ENCODE measurements at places on chromosomes 13 and 19.

DNA sequence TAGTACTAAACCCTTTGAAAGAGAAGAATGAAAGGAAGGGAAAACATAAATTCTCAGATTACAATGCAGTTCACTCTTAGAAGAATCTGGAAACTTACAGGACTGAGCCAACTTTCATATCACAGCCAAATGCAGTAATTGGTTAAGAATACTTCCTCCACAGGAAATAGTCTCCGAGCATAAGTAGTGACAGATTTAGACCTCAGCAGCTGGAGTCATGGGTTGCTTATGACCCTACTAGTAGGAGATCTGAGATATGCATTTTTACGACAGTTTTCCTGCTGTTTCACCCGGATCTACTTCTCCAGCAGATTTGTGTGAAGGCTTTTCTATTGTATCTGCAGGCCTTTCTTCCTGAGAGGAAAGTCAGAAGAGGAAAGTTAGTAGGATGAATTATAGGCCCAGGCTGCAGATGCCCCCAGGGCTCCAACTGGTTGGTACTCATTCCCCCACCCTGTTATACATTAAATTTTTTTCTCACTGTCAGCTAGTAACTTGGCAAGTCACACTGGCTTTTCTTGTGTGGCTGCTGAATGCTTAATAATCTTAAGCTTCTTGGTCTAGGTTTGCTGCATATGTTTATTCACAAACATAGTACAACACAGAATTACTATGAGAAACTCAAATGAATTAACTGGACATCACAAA lies 1241.5 kb upstream of the MIR17HG start:
- DNase-seq = no peak

DNA sequence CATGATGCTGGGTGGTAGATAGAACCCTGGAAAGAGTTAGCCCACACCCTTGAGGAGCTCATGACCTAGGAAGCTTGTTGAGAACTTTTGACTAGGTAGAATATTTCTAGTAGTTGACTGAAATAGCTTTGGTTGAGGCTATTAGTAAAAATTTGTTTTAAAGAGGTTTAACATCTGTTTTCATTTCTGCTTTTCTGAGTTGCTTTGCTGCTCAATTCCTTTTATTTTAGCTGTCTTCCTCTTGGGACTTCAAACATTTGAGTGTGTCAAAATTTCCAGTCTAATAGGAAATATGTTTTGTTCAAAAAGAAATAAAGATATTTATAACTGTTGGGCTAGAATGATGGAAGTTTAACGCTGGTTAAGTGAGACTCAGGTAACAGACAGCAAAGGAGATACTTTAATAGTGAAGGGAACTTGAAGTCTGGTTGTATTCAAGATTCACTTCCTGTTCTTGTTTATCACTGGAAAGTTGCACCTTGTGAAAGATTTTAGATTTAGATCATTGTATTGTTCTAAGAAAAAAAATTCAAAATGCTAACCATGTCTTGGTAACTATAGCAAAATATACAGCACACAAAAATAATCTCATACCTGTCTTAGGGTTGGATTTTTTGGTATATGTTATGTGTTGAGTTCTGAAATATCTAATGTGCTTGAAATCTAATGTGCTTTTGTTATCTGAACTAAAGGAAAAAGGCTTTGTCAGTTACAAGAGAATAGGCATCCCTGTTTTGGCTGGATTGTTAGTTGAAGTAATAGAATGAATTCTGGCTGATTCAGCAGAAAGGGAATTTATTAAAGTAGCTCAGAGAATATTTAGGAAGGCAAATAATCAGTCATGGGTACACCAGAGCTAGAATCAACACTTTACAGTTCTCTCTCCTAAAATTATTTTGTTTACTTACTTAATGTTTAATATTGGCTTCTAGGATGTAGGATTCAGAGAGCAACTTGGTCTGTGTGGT lies 24.4 kb upstream of the GPR18 start:
- DNase-seq = no peak

DNA sequence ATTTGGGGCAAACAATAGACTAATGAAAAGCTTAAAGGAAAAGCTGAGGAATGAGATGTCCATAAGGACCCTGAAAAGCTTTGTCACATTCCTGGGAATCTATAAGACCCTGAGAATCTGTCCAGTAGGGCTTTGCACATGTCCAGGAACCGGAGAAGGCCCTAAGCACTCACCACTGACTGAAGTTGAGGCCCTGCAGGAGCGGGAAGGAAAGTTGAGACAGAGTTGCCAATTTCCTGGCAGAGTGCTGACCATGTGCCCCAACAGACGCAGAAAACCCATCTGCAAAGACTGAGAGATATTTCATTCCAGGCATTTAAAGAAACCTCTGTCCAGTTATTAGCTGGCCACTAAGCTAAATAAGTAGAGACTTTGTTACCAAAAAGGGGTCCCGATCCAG lies 890.5 kb downstream of the UQCRFS1 start:
- DNase-seq = no peak

GRCh38 chr19:46828484-46828883 lies 22.2 kb downstream of the AP2S1 start:
- DNase-seq = peak; percentile 55

- DNase-seq = no peak
Observed at GRCh38 chr13:112067871-112068539, 1.1 kb downstream of the SOX1 start.

GRCh38 chr19:42166316-42166715 lies 34.1 kb upstream of the POU2F2 start:
- DNase-seq = no peak

GRCh38 chr19:8131517-8131916 lies 17.9 kb downstream of the FBN3 start:
- DNase-seq = no peak

DNA sequence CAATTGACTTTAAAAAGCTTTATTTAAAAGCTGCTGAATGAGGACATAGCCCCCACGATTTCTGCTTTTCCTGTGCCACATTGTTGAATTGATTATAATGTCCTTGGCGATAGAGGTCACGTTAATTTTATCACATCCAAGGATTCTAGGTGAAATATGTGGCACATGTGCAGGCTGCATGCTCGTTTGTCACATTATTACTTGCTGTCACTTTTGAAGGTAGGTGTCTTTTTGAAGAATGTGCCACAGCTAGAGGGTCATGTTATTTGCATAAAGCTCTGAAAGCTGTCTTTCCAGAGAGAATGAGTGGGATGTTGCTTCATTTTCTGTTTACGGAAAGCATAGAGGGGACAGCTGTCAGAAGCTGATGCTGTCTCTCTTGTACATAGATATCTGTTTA lies 927.6 kb upstream of the ATXN8OS start:
- no peak for DNase-seq

- DNase-seq = no peak
Observed at GRCh38 chr13:103276775-103277498, 210.7 kb upstream of the SLC10A2 start.

- DNase-seq = no peak
Observed at GRCh38 chr13:51771418-51772104, 32.4 kb downstream of the DHRS12 start.

- DNase-seq = no peak
Observed at GRCh38 chr13:28540612-28541011, 45.7 kb upstream of the FLT1 start.

DNA sequence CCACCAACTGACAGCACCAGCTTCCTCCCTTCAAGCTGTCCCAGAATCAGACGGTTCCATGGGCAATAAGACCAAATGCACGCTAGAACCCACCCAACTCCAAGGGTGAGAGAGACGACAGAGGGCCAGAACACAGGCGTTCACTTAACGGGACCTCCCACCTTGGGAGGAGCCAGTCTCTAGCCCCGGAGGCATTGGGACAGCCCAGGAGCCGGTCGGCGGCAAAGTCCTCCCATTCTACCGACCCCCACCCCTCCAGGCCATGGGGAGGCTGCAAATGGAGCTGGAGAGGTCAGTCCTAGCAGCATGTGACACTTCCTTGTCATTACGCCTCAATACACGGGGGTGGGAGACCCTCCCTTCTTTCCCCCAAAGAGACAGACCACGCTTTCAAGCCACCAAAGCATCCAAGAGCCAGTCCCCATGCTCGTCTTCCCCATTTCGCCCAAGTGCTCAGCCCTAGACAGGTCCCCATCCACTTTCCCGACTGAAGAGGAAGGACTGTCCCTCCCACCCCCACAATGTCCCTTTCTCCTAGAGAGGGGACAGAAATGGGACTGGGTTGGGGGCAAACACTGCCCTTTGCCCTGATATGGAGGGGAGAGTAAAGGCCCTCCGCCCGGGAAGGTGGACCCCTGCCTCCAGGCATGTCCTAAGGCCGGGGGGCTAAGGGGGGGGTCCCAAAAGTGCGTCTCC lies 964 bp downstream of the KHSRP start:
- no peak for DNase-seq

DNA sequence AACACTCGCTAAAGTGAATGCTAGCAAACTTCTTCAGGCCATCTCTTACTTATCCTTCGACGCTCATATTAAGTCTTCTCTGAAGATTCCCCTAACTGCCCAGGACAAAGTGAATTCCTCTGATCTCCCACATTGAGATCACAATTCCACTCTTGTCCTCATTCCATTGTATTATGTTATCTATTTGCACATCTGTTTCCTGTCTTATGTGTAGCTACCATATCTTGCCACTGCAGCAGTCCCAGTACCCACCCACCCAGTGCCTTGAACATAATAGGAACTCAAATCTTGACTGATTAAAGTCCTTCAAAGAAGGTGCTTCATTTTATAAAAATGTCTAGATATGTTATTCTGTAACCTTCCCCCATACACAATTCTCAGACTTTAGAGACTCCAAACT lies 702.3 kb downstream of the DIAPH3 start:
- no peak for DNase-seq

DNA sequence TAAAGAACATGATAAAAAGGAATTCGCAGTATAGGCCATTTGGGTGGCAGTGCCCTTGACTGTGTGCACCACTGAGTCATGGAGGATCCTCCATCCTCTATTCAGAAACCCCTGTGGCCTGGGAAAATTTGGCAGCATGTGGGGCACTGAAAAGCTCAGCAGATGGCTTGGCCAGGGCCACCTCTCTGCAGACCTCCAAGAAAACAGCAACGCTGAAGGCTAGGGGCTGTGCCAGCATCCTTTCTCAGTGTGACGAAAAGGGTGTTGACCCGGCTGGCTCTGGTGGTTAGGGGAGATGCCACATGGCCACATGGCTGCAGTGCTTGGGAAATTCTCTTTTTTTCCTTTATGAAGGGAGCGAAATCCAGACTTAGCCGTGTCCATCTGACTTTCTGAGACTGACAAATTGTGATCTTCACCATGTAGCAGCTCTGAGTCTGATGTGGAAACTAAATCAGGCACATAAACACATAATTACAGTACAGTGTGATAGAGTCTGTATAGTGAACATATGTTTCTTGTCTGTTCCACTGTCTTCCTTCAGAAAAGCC lies 178.0 kb downstream of the KCTD12 start:
- no peak for DNase-seq

- DNase-seq = peak; percentile 66
Observed at GRCh38 chr19:48513289-48514122, 1.9 kb upstream of the LMTK3 start.

- no peak for DNase-seq
Observed at GRCh38 chr19:30864391-30865215, 484.6 kb downstream of the TSHZ3 start.

GRCh38 chr13:65783383-65783782 lies 1446.8 kb downstream of the PCDH9 start:
- DNase-seq = no peak

DNA sequence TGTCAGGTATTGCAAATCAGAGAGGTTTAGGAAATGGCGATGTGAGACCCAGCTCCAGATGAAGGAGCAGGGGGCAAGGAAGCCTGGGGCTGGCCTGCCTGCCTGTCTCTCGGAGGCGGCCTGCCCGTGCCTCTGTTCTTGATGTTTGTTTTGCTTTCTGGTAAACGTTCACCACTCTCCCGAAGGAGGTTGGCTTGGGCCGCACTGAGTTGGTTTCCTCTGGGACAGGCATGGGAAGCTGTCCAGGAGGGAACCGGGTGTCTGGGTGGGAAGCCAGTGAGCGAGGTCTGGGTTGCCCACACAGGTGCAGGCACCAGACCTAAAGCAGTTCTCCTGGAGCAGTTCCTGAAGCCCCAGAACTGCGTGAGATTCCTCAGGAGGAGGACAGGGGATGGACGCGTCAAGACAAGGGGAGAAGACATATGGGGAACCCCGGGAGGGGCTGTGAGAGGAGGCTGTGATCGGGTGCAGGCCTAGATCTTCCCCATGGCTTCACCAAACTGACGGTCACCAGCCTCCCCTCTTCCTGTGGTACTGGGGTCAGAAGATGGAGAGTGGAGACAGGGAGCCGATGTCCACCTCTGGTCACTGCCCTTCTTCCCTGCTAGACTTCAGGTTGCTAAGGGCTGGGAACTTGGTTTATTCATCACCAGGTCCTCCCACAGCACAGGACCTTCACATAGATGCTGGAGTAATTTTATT lies 15.2 kb downstream of the COL4A2 start:
- no peak for DNase-seq

GRCh38 chr13:77774181-77774580 lies 76.7 kb downstream of the SLAIN1 start:
- DNase-seq = no peak

DNA sequence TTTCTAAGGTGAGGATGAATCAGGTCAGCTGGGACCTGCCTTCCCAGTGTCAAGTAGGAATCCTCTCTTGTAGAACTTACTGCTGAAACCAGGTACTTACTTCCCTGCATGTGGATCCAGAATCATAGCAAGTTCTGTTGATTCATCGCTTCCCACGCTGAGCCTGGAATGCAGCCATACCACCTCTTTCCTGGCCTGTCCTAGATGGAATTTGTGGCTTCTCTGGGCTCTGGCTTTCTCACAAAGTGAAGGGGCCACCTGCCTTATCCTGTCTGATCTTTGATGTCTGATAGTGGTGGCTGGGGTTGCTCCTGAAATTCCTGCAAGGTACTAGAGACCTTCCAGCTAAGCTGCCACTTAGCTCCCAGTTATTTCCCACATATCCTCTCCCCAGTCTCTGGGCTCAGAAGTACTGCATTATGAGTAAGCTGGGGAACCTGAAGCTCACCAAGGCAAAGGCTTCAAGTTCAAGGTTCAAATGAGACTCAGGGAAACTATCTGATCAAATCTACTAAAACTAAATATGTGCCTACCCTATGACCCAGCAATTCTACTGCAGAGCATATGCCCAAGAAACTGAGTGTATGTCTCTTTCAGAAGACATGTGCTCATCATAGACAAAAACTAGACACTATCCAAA lies 103.5 kb downstream of the SUCLA2 start:
- DNase-seq = no peak

DNA sequence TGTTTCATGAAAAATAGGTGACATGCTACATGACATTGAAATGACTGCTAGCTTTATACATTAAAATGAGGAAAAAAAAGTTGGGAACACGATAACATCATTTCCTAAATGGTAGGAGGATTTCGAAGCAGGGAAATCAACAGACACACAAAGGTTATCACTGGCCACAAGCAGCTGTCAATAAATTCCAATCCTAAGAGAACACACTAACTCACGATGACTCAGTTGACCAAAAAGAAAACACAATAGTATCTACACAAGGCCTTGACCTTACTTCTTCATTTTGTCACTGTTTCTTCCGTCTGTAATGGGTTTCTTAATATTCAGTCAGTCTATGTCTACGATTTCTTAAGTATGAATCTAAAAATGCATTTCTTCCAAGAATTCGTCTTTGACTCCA lies 36.5 kb downstream of the STARD13 start:
- no peak for DNase-seq
